Gastroesophageal sphincter (tissue), 4 donors: ENCODE measurements at places on chromosomes 1 and 21.
A peak's percentile ranks its signal among the peaks of the same experiment; 100 is the strongest.

- no peaks in the 10 kb centered on the region for H3K36me3 ChIP-seq
- H3K4me3 ChIP-seq = peak within 1 kb of the TSS; percentile 53
- peaks cover 100% of the 10 kb centered on the region for H3K27me3 ChIP-seq
- no peaks in the 10 kb centered on the region for H3K4me1 ChIP-seq
- H3K27ac ChIP-seq = no peak within 1 kb of the TSS
- no peak for ATAC-seq
These were observed at the start of gene SIM2 for GRCh38 chr21:36698981-36699545. Gene SIM2, plus strand, starts transcription at chr21:36699115. Its CDS starts 632 bp downstream, at chr21:36699747.

DNA sequence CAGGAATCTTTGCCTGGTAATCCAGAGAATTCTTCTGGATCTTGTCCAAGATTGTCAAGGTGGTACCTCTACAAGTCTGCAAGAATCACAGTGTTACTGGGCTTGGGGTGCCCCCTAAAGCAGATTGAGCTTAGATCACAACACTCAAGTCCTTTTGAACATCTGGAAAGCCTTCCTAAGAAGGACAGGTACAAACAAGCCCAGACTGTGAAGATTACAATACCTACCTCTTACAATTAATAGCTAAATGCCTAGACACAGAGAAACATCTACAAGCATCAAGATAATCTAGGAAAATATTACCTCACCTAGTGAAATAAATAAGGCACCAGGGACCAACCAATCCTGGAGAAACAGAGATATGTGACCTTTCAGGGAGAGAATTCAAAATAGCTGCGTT lies 17.5 kb upstream of the IL20 start:
- H3K27ac ChIP-seq = no peak overlapping the region
- H3K27me3 ChIP-seq = peaks cover 14% of the 10 kb centered on the region
- no peaks in the 10 kb centered on the region for H3K36me3 ChIP-seq
- no peaks in the 10 kb centered on the region for H3K4me1 ChIP-seq
- no peak overlapping the region for H3K4me3 ChIP-seq

DNA sequence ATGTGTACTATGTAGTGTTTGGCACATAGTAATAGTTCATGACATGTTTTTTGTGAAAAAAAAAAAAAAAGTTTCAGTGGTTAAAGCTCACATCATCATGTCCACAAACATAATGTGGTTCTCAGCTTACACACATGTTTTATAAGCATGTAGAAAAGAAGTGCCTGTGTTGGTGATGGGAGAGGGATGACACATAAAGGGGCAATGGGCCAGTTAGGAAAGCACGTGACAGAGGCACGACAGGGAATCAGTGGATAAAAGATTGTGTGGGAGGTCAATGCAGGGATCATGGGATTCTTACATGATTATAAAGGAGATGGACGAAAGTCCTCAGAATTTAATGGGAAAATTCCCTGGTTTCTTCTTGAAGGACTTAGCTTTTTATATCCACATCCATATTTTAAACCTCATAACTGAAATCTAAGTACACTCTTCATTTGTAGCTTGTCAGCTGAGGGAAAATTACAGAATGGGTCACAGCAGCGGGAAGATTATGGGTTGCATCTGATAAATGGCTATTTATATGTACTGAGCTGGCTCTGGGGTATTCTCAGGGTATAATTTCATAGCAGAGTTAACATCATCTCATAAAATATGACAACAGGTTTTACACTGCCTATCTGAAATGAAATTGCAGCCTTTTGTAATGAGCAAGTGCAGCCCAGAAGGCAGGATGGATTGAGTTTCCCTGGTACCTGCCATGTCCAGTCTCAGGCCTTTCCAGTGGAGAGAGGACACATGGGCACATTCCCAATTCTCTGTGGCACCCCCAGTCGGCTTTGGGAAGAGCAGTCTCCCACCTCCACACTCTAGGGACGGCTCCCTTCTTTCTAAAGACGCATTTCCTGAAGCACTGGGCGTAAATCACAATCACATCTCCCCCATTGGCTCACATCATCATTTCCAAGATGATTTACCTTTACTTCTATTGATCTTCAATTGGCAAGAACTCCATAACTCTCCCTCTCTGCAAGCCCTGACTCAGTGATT lies 42.3 kb upstream of the NHLH2 start:
- no peak overlapping the region for H3K4me3 ChIP-seq
- H3K36me3 ChIP-seq = no peaks in the 10 kb centered on the region
- H3K27me3 ChIP-seq = peaks cover 15% of the 10 kb centered on the region
- no peaks in the 10 kb centered on the region for H3K4me1 ChIP-seq

GRCh38 chr1:22416555-22417454 lies 34.8 kb upstream of the ZBTB40 start:
- no peak overlapping the region for H3K4me3 ChIP-seq
- H3K36me3 ChIP-seq = no peaks in the 10 kb centered on the region
- ATAC-seq = peak; percentile 54
- peaks cover 17% of the 10 kb centered on the region for H3K4me1 ChIP-seq

GRCh38 chr1:114238053-114238452 lies 84.4 kb upstream of the SYT6 start:
- no peak overlapping the region for H3K27ac ChIP-seq
- no peaks in the 10 kb centered on the region for H3K36me3 ChIP-seq
- peaks cover 7% of the 10 kb centered on the region for H3K27me3 ChIP-seq
- H3K4me3 ChIP-seq = no peak overlapping the region
- no peaks in the 10 kb centered on the region for H3K4me1 ChIP-seq
- ATAC-seq = no peak

GRCh38 chr1:27100335-27101053 lies 54.4 kb downstream of the SLC9A1 start:
- peaks cover 38% of the 10 kb centered on the region for H3K36me3 ChIP-seq
- H3K4me3 ChIP-seq = no peak overlapping the region
- no peak for ATAC-seq
- H3K4me1 ChIP-seq = peaks cover 45% of the 10 kb centered on the region
- H3K27me3 ChIP-seq = no peaks in the 10 kb centered on the region

DNA sequence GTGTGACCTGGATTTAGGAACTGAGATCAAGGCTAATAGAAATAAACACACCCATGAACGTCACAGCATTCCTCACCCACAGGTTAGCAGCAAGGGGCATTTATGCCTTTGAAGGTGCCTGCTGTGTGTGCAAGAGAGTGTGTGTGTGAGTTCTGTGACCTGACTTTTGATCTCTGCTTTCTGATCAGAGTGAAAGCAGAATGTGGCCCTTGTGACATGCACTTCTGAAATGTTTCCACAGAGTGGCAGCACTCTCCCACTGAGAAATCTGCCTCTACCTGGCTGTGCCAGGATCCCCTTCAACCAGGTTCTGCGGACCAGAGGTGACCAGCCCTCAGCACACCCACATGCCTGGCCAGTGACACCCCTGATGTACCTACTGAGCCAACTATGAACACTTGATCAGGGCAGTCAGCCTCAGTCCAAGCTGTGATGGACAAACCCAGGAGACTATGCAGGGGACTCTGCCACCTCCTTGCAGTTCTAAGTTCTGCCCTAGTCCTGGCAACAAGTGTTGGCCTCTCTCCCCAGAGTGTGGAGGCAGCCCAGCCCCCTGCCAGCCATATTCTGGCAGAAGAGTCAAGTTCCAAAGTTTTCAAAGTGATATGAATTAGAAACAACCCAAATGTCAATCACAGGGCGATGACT lies 41.0 kb downstream of the RXRG start:
- H3K4me3 ChIP-seq = no peak overlapping the region
- H3K27ac ChIP-seq = no peak overlapping the region
- no peak for ATAC-seq
- H3K4me1 ChIP-seq = no peaks in the 10 kb centered on the region

- no peak for ATAC-seq
- no peaks in the 10 kb centered on the region for H3K27me3 ChIP-seq
- H3K4me1 ChIP-seq = no peaks in the 10 kb centered on the region
- no peak overlapping the region for H3K27ac ChIP-seq
These were observed 49.1 kb downstream of the DSCAM start for GRCh38 chr21:40797891-40798290.

DNA sequence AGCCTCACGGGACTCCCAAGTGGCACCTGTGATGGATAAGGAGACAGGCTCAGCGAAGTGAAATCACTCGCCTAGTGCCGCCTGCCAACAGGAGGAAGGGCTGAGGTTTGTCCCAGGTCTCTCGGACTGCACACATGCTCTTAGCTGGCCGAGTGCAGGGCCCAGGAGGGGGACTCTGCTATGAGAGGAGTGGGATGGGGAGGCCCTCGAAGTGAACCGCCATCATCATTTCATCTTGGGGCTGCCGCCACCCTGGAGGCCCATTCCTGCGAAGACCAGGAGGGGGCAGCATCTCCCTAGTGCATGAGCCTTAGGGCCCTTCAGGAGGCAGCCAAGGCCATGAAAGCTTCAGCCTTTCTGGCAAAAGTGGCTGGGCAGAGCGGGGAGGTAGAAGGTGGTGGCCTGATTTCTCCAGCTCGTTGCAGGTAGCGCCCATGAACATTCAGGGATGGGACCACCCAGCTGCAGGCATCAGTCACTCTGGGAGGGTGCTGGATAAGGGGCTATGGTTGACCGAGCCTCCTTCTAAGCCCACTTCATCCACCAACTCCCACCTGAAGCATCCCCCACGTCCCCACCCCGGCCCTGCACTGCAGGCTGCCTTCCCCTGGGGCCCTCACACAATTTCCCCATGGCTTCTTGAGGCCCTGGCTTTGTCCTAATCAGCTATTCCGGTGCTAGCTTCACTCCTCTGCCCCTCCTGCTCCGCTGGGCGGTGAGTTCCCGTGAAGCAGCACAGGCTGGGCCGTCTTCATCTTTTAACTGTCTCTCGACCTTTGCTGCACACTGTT lies 17.2 kb upstream of the RASSF5 start:
- H3K4me3 ChIP-seq = no peak overlapping the region
- H3K36me3 ChIP-seq = peaks cover 7% of the 10 kb centered on the region
- no peak overlapping the region for H3K27ac ChIP-seq
- no peaks in the 10 kb centered on the region for H3K27me3 ChIP-seq
- peak; percentile 84 for ATAC-seq

DNA sequence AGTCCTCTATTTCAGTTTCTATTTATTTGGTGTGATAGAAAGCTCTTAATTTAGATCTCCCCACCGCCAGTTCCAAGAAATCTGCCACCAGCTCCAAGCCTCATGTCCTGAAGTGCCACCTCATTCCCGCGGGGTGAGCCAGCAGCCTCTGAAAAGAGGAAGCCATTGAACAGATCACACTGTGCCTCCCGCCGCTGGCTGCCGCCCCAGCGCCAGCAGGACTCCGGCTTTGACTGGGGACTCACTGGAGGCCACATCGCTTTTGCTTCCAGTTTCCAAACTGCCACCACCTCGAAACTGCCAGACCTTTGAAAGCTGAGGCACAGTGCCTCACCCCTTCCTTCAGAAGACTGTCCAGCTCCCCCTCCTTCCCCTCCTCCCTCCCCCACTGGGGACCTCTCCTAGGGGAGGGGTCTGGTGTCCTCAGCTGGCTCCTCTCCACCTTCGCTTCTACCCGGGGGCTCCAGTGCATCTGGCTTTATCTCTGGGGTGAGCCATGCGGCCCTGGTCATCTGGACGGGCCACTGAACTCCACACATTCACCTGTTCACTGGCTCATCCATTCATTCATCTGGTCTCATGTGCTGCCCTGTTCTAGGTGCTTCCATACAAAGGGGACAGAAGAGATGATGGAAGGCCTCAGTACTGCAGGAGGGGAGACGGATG lies 58.9 kb downstream of the VPS26C start:
- H3K27me3 ChIP-seq = no peaks in the 10 kb centered on the region
- H3K36me3 ChIP-seq = no peaks in the 10 kb centered on the region
- ATAC-seq = peak; percentile 73
- no peak overlapping the region for H3K4me3 ChIP-seq
- H3K4me1 ChIP-seq = no peaks in the 10 kb centered on the region
- H3K27ac ChIP-seq = peak overlapping the region; percentile 55

DNA sequence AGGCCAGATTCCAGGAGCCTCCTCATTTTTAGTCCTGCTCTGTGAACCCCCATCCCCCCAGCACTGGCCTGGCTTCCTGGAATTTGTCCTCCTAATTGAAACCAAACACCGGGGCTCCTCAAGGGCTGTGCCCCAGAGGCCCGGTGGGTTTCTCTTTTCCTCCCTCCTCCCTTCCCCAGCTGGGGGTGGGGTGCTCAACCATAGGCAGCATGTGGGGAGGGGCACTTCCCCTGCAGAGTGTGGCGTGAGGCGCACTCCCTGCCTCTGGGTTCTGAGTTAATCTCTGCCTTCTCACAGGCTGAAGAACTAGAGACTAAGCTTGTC lies 67.5 kb upstream of the ACOT11 start:
- H3K4me3 ChIP-seq = no peak overlapping the region
- ATAC-seq = no peak
- H3K4me1 ChIP-seq = peaks cover 15% of the 10 kb centered on the region
- H3K27ac ChIP-seq = no peak overlapping the region

DNA sequence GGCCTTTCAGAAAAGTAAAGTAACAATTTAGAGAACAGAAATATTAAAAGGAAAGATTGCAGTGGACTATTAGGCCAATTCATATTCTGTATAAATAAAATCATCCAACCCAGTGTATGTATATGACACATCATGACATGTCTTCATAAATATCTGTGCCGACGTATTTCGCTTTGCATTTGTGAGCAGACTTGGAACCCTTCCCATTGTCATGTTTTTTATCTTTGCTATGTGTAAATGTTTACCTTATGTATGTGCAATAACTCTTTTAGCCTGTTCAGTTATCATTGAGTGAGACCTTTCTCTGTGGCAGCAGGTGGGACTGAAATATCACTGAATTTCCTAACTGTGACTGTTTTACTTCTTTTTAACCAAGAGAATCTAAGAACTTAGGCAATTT lies 58.0 kb upstream of the FAM3B start:
- no peak for ATAC-seq
- H3K27me3 ChIP-seq = no peaks in the 10 kb centered on the region
- no peaks in the 10 kb centered on the region for H3K4me1 ChIP-seq
- H3K27ac ChIP-seq = no peak overlapping the region

DNA sequence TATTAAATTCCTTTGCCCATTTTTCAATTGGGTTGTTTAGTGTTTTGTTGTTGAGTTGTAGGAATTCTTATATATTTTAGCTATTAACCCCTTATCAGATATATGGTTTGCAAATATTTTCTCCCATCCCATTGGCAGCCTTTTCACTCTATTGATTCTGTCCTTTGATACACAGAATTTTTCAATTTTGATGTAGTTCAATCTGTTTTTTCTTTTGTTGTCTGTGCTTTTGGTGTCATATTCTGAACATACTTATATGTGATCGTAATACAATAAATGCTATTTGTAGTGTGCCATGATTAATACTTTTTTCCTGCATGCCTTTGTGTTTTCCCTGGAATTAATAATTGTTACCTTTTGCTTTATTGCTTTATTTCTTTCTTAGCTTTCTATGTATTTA lies 7.8 kb upstream of the LRP8 start:
- H3K4me3 ChIP-seq = no peak overlapping the region
- no peaks in the 10 kb centered on the region for H3K36me3 ChIP-seq
- H3K27ac ChIP-seq = no peak overlapping the region
- no peaks in the 10 kb centered on the region for H3K4me1 ChIP-seq
- no peak for ATAC-seq
- peaks cover 10% of the 10 kb centered on the region for H3K27me3 ChIP-seq

- H3K36me3 ChIP-seq = no peaks in the 10 kb centered on the region
- no peak overlapping the region for H3K4me3 ChIP-seq
- ATAC-seq = no peak
- H3K4me1 ChIP-seq = peaks cover 4% of the 10 kb centered on the region
- no peak overlapping the region for H3K27ac ChIP-seq
- H3K27me3 ChIP-seq = no peaks in the 10 kb centered on the region
These were observed 14.8 kb downstream of the LYST start for GRCh38 chr1:235851939-235852338.

- peaks cover 41% of the 10 kb centered on the region for H3K36me3 ChIP-seq
- H3K4me1 ChIP-seq = no peaks in the 10 kb centered on the region
- H3K27ac ChIP-seq = peak overlapping the region; percentile 80
- no peak overlapping the region for H3K4me3 ChIP-seq
- no peaks in the 10 kb centered on the region for H3K27me3 ChIP-seq
- ATAC-seq = no peak
These were observed 50.1 kb downstream of the COQ8A start for GRCh38 chr1:226990133-226990716.
